Activated T-helper 17 cell treated with anti-CD3 and anti-CD28 coated beads, Interleukin-2, amount 50 U/mL, for 72 hours (primary cell): ENCODE measurements at places on chromosomes 7 and 10. TPM values are rescaled to one million over a fixed set of nuclear protein-coding genes. Genes with fewer than 3 reads are reported as not detected.
A peak's percentile ranks its signal among the peaks of the same experiment; 100 is the strongest.

DNA sequence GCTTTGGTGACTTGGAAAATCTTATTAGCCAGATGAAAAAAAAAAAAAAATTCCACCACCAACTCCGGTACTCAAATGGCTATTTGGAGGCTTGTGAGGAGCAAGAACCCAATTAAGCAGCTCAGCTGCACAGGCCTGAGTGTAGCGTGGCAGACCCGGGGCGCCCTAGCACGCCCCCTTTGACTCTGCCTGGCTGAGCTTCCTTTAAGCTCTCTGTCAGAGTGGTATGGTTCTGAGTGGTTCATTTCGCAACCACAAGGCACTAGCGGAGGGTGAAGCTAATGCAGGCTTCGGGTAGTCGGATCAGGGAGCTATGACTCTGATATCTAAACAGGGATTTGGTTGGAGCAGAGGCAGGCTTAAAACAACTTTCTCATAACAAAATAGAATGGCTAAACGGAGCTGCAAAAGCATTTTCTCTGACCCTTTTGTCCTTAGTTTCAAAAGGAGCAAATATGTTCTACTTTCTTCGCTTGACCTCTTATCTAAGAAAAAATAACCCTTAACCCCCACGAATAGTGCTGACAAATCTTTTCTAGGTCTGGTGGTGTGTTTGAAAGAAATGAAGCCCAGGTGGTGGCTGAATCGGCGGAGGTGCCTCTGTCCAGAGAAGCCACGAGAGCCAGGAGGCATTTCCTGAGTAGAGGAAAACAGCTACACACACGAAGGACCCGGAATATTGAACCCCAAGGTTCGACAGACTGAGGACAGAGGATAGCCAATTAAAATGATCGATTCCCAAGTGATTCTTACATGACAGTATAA is 285.4 kb upstream of the GLI3 start:
- no peak for ATAC-seq

- peak; percentile 97 for ATAC-seq
Observed at GRCh38 chr7:7944619-7945282, 23.8 kb upstream of the GLCCI1 start.

- peak; percentile 55 for ATAC-seq
Observed at GRCh38 chr7:46058086-46058823, 137.2 kb upstream of the IGFBP3 start.

- no peak for ATAC-seq
Observed at GRCh38 chr10:131978851-131979250, 2.9 kb downstream of the BNIP3 start.

DNA sequence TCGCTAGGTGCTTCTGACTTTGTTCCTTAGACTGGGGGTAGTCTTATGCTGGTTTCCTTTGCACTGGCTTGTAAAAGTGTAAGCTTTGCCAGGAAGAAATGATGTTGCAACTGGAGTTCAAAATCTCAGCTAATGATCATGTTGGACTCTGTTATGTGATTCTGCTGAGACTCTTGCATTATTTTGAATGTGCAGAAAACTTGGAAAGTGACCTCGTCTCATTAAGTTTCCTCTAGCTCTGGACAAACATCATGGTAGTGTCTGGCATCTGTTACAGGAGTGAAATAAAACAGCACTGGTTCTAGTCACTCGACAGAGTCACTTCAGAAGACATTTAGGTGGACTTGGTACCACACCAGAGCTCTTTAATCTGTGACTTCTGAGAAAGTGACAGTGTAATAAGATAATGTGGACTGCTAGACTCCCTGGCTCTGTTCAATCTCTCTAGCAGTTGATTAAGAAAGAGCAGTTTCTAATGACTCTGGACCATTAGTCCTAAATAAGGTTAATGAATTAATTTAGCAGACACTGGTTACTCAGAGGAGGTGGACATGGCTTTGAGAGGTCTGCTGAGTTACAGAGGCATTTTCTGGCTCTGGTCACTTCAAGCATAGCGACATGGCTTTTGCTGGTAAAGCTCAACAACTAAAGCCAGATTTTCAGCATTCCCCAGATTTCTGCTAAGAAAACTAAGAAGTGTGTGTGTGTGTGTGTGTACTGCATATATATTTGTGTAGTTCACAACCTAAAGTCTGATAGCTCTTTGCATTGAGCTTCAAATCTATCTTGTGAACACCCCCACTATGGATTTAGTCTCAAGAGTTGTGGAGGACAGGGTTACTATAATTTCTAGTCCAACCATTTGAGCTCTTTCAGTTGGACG is 2.0 kb downstream of the NRP1 start:
- ATAC-seq, result no peak

ITPRIP gene
- 19.1 TPM for total RNA-seq
